ENCODE measurements at places on chromosomes 4 and X.

DNA sequence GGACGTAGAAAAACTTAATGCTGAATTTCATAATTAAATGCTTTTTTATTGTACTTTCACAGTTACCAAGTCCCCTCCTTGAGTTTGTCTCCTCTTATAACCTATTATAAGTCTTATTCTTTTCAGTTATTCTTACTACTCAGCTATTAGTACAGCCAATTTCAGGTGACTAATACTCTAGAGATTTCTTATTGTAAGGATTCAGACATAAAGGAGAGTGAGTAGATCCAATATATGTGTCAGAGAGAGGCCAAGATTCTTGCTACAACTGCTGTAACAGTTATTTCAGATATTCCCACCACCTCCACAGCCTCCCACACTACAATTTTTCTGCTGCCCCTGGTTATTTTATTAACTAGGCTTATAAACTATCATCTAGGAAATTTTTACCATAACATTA, 274.5 kb downstream of the GPAT3 start:
- no peak for DNase-seq

GRCh38 chr4:130545596-130545995, 1449.6 kb downstream of the C4orf33 start:
- DNase-seq: no peak

DNA sequence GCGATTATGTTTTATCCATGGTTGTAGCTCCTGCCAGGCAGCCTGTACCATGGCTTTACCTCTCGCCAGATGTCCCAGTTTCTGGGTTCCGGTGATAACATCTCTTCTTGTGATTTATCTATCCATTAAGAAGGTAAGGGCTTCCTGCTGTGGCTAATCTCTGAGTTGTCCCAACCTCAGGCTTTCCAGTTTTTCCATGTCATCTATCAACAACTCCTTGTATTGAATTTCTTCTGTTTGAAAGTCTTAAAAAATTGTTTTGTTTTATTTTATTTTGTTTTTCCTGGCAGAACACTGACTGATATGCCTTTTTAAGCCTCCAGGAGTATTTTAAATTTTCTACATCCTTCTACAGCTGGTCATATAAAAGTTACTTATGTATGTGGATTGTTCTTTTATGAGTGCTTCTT, 241.9 kb downstream of the ANTXR2 start:
- no peak for DNase-seq

DNA sequence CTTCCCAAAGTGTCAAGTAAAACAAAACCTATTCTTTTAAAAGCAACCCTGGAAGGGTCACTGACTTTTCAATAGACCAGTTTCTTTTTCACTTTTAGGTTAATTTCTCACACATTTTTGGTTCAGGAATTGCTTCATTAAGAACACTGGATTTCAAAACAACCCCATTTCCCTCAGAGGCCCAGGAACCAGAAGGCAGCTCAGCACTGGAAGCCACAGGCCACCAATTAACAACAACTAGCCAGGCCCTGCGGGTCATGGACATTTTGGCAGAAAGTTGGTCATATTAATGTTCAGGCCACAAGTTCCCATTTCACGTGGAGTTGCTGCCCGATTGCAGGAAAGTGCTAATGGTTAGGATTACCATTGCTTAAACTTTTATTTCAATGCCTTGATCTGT, 39.8 kb downstream of the HAND2 start:
- DNase-seq: no peak

DNA sequence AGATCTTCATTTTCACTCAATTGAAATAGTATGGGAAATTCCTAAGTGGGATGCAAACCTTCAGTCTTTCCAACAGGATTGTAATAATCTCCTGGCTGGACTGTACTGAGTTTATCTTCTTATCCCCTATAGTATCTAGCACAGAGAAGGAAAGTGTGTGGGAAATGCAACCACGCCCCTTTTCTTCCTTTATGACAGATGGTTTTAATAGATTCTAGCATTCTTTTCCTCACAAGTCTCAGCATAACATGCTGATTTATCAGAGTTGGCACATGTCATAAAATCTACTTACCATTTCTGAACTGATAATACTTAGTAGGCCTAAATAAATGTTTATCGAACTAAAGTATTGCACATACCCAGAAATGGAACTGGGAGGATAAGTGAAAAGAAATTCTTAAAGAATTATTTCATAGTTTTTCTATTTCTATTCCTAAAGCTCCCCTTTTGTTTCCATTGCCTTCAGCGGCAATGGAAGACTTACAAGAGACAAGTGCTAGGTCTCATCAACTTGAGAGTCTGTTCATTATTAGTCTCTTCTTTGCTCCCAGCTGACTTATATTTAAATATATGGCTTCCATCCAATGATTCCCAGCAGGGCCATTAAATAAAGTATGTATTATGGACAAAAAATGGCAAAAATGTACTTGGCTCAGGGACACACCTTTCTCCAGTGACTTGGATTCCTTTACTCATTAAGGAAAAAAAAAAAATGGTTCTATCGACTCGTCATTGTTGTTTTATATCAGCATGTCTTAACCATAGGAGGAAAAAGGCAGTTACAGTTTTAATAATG, 484.5 kb downstream of the IL1RAPL1 start:
- no peak for DNase-seq
